SW 1271 (cell line): ENCODE measurements at places on chromosomes 2 and 18.

DNA sequence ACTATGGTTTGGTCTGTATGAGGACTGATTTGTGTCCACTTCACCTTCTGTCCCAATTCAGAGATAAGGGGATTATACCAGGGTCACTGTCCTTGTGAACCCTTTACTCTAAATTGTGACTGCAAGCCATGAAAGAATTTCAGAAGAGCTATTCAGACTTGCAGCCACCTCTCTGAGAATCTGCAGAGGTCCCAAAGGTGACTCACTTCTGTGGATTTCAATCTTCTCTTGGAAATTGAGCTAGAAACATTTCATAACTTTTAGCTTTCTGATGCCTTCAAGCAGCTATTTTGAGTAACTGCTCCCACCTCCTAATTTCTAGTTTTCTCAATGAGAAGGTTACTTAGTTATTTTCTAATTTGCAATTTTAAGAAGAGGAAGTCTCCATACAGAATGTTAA, 1242.4 kb upstream of the ACVR2A start:
- DNase-seq = no peak

GRCh38 chr18:6203791-6204190, 210.9 kb downstream of the L3MBTL4 start:
- no peak for DNase-seq

- DNase-seq = no peak
Observed at GRCh38 chr2:220215785-220216184, 588.4 kb downstream of the SLC4A3 start.

GRCh38 chr18:45275367-45276113, 339.7 kb upstream of the SLC14A2 start:
- no peak for DNase-seq

DNA sequence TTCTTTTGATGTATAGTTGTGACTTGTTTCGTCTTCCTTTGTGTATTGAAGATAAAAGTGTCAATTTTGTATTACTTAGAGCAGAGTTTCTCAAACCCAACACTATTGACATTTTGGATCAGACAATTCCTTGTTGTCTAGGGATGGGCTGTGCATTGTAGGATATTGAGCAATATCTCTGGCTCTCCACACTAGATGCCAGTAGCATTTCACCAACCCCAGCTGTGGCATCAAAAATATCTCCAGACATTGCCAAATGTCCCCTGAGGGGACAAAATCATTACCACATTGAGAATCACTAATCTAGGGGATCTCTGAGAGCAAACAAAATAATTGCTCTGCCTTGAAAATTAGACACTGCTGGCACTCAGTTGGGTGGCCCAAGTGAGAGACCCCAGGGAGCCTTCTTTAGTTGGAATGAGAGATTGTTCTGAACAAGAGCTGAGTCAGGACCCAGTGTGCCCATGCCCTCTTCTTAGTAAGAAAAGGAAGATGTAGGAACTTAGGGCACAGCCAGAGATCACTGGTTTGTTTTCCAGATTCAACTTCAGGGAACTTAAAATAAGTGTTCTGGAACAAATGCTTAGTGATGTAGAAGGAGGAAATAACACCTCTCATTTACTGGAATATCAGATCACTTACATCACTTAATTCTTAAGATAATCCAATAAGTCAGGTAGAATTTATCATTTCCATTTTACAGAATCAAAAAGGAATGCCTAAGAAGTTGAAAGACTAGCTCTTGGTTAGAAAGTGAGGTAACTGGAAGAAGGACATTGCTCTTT, 466.6 kb upstream of the TNP1 start:
- DNase-seq = no peak

- no peak for DNase-seq
Observed at GRCh38 chr2:74584088-74584645, 29.6 kb downstream of the DOK1 start.

GRCh38 chr18:60982329-60982695, 350.9 kb upstream of the CDH20 start:
- DNase-seq = no peak

GRCh38 chr2:17752892-17753802, 463 bp downstream of the SMC6 start:
- DNase-seq = no peak

- DNase-seq = no peak
Observed at GRCh38 chr2:225761396-225761795, 361.9 kb downstream of the NYAP2 start.

DNA sequence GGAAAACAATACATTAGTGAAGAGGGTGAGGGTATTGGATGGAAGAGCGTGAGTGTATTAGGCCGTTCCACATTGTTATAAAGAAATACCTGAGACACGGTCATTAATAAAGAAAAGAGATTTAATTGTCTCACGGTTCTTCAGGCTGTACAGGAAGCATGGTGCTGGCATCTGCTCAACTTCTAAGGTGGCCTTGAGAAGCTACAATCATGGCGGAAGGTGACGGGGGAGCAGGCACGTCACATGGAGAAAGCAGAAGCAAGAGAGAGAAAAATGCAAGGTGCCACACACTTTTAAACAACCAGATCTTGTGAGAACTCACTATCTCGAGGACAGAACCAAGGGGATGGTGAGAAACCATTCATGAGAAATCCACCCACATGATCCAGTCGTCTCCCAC, 18.2 kb downstream of the HPCAL1 start:
- DNase-seq = no peak

DNA sequence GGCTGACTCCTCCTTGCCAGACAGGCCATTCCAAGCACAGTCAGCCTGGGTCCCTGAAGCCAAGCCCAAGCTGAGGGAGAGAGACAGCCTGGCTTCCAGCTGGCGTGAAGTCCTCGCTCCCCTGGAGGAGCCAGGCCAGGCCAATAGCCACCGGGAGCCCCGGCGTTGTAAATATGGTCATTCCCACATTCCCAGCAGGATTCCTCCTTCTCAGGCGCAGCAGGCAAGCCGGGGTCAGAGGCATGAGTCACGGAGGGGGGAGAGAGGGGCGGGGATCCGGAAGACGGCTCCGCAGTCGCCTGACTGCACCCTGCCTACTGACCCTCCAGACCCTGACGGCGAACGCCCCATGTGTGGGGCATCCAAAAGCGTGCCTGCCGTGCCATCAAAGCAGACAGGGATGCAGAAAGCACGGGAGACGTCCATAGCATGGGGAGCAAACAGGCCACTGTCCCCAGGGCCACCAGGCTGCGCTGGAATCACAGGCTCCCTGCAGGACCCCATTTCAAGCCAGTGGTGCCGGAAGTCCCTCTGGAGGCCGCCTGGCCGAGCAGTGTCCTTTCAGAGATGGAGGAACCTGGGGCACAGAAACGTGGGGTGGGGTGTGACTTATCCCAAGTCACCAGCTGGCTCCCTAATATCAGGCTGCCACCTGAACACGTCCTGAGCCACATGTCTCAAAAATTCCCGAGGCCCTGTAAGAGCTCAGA, 48.2 kb downstream of the TWIST2 start:
- no peak for DNase-seq

- DNase-seq = no peak
Observed at GRCh38 chr18:574149-574860, 5.9 kb upstream of the CETN1 start.

DNA sequence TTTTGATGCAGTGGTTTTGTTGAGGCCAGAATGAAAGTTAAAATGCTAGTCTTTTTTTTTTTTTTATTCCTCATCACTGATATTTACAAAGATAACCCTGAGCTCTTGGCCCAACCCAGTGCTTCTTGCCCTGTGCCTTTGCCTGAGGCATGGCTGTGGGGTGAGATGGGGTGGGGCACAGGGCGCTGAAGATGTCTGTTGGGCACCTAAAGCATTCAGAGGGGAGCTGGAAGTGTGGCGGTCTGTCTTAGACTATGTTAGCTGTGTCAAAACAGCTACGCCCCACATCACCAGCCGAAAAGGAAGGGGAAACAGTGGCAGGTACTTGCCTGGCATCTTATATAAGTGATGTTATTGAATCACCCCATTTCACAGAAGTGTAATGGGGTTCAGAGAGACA, 20.7 kb downstream of the TOGARAM2 start:
- no peak for DNase-seq

GRCh38 chr2:161983866-161984265, 90.1 kb downstream of the DPP4 start:
- DNase-seq = no peak

DNA sequence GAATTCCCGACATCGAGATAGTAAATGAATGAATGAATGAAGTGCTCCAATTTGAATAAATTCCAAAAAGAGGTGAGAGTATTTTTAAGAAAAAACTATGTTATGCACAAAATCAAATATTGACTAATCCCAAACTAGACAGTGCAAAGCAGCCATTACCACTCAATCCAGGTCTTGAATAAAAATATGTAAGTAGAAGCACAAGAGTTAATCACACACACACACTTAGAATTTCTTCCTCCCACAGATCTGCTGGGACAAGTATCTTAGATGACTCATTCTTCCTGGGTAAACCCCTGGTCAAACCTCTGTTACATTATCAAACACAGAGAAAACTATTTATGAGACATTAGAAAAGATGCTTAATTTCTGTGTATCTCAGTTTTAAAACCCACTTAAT, 102.0 kb downstream of the PLA2R1 start:
- no peak for DNase-seq
